Activated CD4-positive, CD25-positive, alpha-beta regulatory T cell treated with anti-CD3 and anti-CD28 coated beads, Interleukin-2, amount 50 U/mL, for 16 hours (primary cell): ENCODE measurements at places on chromosomes 1 and 21.

- no peak for DNase-seq
These were observed 109.5 kb downstream of the ASH1L start for GRCh38 chr1:155453141-155453540.

DNA sequence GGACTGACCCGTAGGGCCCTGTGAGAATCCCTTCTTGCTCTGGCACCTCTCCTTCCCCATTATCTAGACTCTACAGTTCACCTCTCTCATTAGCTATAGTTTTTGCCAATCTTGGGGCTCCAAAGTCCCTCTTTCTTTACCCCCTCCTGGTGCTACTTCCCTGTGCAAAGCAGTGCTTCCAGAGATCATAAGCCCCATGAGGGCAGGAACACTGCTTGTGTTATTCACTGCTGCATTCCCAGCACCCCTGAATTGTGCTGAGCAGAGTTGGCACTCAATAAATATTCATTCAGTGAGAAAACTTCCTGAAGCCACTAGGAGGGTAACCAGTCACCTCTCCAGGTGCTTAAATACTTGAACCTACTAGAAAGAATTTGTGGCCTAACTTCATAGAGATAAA is 2.1 kb upstream of the H3-3A start:
- DNase-seq = no peak

DNA sequence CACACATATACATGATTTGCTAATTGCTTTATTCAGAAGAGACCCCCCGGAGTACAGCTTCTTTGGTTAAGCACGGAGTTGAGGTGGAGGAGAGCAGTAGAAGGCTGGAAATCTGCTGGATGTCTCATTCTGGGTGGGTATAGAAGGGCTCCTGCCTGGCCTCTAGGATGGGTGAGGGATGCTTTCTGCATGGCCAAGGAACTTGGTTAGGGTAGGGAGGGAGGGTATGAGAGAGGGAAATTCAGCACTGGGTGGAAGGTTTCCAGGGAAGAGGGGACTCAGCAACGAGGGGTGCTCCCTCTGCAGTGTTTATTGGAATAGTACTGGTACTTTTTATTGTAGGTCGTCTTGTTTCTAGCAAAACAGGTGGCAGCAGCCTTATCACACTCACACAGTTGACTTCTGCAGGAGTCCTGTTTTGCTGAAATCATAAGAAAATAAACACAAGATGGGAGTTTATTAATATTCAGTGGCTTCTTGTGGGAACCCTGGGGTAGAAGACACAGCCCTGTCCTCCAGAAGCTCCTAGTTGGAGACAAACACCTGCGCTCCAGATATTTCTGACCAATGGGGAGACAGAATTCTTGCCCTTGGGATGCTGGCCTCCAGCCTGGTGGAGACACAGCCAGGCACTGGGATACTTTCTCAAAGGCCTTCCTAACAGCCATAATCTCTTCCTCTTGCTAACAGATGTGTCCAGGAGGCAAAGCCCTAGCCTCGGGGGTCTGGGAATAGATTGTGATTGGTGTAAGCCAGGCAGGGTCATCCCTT is 3.8 kb downstream of the PLA2G2A start:
- DNase-seq = no peak

DNA sequence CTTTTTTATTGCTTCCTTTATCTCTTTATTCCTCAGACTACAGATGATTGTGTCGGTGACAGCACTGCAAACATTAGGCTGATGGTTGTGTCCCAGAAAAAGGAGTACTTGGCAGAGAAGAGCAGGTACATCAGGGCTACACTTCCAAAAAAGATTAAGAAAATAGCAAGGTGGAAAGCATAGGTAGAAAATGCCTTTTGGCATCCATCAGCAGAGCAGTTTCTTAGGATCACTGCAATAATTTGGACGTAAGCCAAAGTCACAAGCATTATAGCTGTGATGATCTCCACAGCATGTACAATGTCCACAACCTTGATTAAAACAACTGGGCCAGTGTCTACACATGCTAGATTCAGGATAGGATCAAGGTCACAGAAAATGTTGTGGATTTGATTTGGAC is 5.9 kb downstream of the OR6K2 start:
- no peak for DNase-seq

DNA sequence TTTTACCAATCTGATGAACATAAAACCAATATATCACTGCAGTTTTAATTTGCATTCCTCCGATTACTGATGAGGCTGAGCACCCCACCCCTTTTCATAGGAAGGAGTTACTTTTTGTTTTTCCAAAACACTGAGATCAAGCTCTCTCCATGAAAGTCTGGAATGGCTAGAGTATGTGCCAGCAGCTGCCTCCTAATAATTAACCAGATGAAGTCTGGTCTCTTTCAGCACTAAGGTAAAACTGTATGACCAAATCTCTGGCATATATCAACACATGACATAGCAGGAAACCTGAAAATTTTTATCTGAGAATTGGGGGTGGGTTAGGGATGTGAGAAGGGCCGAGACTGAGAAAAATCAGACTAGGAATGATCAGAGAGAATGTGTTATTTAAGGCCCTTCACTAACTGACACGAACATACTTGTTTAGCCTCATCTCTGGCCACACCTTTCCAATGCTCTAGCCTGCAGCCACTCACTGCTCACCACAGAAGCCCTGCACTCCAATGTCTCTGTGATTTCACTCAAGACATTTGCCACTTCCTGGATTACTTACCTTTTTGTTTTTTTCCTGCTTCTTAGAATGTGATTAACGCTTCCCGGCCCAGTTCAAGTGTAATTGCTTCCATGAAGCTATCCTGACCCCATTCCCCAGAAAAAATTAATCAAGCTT is 34.7 kb downstream of the WASF2 start:
- DNase-seq = no peak

DNA sequence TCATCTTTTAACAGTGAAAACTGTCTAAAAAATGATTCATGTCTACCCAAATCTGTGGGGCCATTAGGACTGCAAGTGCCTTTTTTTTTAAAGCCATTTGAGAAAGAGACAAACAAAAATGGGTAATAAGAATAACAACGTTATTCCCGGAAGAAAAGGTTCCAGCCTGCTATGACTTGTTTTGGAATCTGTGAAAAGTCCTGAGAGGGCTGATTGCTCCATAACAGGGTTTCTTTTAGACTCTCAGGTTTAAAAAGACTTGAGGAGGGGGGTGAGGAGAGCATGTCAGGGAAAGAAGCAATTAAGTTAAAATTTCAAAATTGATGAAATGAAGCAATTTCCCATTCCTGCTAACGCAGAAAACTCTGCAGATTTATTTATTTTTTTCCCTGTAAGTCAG is 56.4 kb downstream of the CACHD1 start:
- DNase-seq = no peak

GRCh38 chr1:94597701-94598100 is 56.1 kb upstream of the F3 start:
- DNase-seq = no peak

DNA sequence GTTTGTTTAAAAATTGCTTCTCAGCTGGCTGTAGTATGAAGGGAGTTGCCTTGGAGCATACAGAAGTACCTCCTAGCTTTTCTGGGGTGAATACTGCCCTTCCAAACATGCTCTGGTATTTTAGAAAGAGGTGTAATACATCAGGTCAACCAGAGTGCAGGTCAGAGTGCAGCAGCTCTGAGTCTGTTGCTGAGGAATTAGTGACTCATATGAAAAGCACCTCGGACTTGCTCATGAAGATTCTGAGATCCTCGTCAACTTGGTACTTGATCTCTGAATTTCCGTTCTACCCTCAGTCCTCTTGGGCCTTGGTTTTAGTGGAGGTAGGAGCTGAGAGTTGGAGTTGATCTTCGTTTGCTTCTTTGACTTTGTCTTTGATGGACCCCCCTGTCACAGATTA is 67.3 kb downstream of the NOS1AP start:
- no peak for DNase-seq

DNA sequence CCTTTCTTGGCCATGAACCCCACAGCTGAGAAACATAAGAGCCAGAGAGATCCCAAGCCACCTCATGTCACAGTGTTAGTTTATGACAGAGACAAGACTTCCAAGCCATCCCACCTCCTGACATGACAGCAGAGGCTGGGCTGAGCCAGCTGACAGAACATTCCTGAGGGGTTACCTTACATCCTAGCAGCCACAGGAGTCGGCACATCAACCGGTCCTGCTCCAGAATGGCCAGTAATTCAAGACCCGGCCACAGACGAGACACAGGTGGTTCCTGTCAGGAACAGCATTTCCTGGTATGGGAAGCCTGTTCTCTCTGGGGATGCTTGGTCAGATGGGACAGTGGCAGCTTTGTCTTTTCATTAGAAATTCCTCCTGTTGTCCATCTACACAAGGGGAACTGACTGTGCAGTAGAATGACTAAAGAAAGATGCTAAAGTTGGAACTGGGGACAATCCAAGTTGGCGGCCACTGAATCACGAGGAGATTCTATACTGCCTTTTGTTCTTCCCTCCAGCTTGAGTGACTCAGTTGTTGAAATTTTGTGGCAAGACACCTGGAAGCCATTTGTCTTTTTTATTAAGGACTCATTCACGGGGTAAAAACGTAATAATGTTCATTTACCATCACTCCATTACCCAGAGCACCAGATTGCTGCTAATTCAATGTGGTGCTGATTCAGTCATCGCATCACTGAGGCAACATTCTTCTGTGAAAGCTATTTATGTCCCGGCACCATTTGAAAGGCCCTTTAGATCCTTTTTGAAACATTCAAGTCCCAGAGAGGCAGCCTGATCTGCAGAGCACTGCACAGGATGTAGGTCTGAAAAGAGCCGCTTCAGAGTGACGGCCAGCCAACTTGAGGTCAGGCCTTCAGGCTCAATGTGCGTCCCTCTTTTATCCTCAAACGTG is 37.2 kb upstream of the NPL start:
- no peak for DNase-seq

DNA sequence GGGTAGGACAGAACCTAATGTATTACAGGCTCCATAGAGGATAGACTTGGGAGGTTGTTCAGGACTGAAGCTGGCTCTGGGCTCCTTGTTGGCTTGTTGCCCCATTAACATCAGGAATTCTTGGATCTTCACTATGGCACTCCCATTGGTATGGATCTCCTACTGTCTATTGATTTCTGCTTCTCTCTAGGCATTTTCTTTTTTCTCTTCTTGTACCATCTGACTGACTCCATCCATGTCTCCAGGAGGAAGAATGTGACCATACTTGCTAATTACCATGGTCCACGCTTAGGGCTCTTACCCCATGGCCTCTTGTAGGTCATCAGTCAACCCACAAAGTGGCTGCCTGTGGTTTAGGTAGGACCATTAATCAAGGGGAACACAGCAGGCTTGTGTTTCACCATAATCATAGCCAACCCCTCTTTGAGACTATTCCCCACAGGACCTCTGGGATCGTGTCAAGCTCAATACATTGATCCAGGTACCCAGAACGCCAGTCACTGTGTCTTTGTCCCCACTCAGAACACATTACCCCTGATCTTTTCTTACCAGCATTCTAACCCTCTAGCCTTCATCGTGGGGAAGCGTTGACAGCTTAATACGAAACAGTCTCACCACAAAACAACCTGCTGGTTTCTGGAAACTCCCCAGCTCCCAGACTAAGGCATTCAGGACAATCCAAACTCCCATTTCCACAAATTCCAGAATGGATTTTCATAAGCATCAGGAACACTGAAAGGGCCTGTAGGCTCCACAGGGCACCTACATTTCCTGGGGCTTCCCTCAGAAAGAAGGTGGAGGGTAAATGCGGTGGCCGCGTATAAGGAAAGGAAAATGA is 97.1 kb downstream of the ETS2 start:
- no peak for DNase-seq

GRCh38 chr1:225451340-225451739 is 23.5 kb upstream of the LBR start:
- no peak for DNase-seq
